ENCODE measurements at places on chromosomes 2 and 18.

DNA sequence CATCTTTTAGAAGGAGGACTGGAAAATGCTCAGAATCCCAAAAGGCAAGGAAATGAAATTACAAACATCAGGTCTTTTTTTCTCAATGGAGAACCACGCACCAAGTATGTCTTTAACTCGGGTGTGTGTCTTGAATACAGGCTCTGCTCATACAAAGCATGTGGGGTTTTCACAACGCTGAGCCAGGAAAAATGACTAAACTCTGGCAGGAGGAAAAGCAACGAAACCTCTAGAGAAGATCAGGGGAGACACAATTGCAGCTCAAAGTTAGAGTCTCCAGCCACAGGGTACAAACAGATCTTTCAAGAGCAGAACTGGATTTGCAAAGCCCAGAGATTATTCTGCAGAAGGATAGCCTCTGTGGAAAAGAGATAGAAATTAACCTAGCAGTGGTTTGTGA lies 42.8 kb upstream of the TPO start:
- DNase-seq: no peak

DNA sequence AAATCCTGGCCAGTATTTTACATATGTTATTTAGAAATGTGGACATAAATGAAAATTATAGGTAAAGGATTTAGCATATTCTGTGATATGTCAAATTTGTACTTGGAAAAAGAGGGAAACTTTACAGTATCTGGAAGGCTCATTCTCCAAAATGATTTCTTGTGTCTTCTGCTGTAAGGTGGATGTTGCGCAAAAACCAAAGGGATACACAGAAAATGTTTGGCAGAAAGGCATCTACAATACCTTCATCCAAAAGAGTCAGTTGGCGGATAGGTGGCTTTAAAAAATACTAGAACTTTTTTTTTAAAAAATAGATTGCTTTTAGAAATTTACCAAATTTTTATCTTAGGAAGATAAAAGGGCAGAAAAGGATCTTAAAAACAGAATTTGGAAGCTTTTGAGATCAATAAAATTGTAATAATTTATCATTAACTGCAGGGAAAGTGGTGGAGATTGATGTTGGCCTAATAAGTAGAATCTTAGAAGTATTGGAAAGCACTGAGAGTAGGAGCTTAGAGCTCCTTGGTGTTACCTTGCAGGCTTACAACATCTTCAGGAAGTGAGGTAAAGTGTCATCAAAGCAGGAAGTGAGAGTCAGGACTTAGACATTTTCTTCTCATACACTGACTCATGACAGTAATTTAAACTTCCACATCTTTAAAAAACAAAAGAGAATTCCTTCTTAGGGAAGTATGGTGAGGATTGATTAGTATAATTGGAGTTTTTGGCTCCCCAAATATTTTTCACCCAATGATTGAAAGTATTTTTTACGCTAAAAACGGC lies 2.1 kb downstream of the NABP1 start:
- DNase-seq: no peak

- DNase-seq: no peak
These were observed 17.8 kb downstream of the PDCL3 start for GRCh38 chr2:100580367-100581276.

- no peak for DNase-seq
These were observed 50.5 kb upstream of the ALPP start for GRCh38 chr2:232328032-232328422.

DNA sequence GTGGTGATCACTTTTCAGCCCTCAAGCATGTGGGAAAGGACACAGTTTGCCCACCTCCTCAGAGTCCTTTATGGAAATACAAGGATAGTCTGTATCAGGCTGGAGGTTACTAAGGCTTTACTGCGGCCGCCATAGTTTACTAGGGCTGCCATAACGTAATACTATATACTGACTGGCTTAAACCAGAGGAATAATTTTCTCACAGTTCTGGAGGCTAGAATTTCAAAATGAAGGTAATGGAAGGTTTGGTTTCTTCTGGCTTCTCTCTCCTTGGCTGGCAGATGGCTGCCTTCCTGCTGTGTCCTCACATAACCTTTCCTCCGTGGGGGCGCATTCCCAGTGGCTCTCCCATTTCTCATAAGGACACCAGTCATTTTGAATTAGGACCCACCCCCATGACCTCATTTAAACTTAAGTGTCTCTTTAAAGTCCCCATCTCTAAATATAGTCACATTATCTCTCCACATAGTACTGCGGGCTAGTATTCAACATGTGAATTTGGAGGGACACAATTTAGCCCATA lies 12.5 kb upstream of the ATIC start:
- DNase-seq: no peak

DNA sequence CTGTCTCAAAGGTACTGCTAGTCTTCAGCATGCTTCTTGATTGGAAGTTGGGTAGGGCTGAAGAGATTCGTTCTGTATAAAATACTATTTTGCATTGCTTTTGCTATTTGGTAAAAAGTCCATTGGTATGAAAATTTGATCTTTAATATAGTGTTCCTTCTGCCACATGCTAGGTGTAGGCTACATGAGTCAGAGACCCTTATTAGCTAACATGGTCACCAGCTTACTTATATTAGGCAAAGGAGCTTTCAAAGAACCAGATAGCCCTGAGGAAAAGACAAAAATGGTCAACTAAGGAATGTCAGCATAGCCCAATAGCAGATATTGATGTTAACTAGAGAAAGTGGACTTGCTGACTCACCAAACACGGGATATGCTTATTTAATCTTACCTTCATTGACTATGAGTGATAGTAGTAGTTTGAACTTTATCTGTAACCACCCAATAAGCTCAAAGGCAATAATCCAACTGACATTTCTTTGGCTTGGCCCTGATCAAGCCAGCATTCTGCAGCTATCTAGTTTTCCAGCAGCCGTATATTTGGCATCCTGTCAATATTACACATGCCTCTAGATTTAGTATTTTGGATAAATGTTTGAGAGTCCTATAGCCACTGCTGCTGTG lies 110.0 kb downstream of the TPGS2 start:
- DNase-seq: no peak

GRCh38 chr2:23660237-23660636 lies 266.7 kb downstream of the ATAD2B start:
- no peak for DNase-seq

- DNase-seq: no peak
These were observed 187.2 kb upstream of the FANCL start for GRCh38 chr2:58428096-58429013.

- DNase-seq: no peak
These were observed 536.0 kb downstream of the TNS1 start for GRCh38 chr2:217466805-217467204.
